Body of pancreas (tissue), 4 donors: ENCODE measurements at places on chromosomes 4 and X.

GRCh38 chrX:80578517-80579105 lies 158.4 kb downstream of the TENT5D start:
- no peaks in the 10 kb centered on the region for H3K4me1 ChIP-seq
- H3K36me3 ChIP-seq, result no peaks in the 10 kb centered on the region
- H3K4me3 ChIP-seq, result no peak overlapping the region

GRCh38 chr4:129282293-129282692 lies 186.3 kb downstream of the C4orf33 start:
- H3K36me3 ChIP-seq, result no peaks in the 10 kb centered on the region
- H3K4me3 ChIP-seq, result no peak overlapping the region
- H3K27ac ChIP-seq, result no peak overlapping the region
- DNase-seq, result no peak
- H3K27me3 ChIP-seq, result no peaks in the 10 kb centered on the region

DNA sequence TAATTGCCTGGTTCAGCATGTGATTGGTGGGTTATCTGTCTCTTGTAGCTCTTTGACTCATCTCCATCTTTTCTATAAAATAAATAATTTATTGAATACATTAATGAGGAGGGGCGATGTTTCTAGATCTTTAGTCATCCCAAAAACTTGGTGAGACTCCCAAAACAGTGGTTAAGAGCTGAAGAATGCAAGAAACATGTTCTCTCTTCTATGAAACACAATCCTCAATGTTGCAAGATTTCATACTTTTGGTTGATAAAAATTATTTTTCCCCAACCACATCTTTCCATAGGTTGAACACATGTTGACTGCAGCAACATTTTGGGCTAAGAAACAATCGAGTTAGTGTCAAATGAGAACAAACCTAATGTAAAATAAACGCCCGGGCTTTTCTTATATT lies 1.2 kb upstream of the TMEM47 start:
- H3K36me3 ChIP-seq, result no peaks in the 10 kb centered on the region
- DNase-seq, result no peak
- H3K4me3 ChIP-seq, result no peak overlapping the region
- H3K4me1 ChIP-seq, result peaks cover 5% of the 10 kb centered on the region
- H3K27me3 ChIP-seq, result no peaks in the 10 kb centered on the region
- H3K27ac ChIP-seq, result no peak overlapping the region

DNA sequence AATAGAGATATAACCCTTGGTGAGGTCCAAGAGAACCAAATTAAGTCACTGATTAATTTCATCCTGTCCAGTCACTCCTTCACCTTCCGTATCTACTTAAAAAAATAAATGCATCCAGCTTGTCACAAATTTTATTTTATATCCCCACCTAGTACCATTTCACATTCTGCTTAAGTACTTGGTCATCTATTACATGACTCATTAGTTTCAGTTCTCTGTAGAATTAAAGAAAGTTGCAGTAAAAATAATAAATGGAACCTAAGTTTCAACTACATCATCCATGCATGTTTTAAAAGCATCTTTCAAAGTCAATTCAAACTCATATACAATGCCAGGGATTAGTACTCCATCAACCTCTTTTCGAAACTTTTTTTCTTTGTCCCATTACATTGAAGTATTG lies 130.2 kb downstream of the SH2D1A start:
- no peaks in the 10 kb centered on the region for H3K27me3 ChIP-seq
- DNase-seq, result no peak
- no peak overlapping the region for H3K4me3 ChIP-seq
- no peaks in the 10 kb centered on the region for H3K36me3 ChIP-seq
- H3K4me1 ChIP-seq, result no peaks in the 10 kb centered on the region

DNA sequence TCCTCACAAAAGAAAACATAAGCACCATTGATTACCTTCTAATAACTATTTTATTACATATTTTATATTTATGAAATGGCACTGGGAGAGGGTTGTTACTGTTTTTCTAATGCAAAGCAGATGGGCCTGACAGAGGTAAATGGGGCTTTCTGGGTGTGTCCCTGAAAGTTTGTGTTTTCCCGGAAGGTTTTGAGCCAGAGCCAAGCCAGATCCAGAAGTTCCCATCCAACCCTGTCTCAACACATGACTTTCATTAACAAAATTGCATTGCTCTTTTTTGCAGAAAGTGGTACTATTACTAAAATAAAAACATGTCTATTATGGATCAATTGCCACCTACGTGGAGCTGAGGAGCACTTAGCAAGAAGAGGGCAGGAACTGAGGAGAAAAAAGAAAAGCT lies 181.3 kb downstream of the RAB28 start:
- no peak for DNase-seq
- H3K27ac ChIP-seq, result no peak overlapping the region
- no peak overlapping the region for H3K4me3 ChIP-seq
- no peaks in the 10 kb centered on the region for H3K27me3 ChIP-seq
- no peaks in the 10 kb centered on the region for H3K36me3 ChIP-seq
- no peaks in the 10 kb centered on the region for H3K4me1 ChIP-seq
